ENCODE measurements at places on chromosomes 13 and 19.
A peak's percentile ranks its signal among the peaks of the same experiment; 100 is the strongest.

GRCh38 chr13:100646030-100646673 lies 28.4 kb downstream of the TMTC4 start:
- DNase-seq = peak; percentile 37

DNA sequence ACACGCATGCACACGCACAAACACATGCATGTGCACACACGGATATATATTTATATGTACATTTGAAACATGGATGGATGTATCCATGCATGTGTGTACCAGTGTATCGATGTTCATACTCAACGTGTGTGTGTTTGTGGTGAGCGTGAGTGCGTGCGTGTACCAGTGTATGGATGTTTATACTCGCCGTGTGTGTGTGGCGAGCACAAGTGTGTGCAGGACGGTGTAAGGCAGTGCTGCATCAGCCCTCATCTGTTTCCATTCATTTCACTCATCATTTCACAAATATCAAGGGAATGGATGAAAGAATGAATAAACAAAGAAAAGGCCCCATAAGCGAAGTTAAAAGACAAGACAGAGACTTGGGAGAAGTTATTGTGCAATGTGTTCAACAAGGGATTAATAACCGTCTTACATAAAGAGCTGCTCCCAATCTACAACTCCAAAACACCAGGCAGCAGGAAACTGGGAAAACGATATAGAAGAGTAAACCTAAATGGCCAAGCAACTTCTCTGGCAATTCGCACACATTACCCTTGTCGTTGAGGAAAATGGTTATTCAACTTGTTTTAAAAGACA lies 21.7 kb upstream of the MIER2 start:
- DNase-seq = no peak

- peak; percentile 70 for DNase-seq
Measured at GRCh38 chr19:38270587-38271167, 6.3 kb downstream of the SPINT2 start.

DNA sequence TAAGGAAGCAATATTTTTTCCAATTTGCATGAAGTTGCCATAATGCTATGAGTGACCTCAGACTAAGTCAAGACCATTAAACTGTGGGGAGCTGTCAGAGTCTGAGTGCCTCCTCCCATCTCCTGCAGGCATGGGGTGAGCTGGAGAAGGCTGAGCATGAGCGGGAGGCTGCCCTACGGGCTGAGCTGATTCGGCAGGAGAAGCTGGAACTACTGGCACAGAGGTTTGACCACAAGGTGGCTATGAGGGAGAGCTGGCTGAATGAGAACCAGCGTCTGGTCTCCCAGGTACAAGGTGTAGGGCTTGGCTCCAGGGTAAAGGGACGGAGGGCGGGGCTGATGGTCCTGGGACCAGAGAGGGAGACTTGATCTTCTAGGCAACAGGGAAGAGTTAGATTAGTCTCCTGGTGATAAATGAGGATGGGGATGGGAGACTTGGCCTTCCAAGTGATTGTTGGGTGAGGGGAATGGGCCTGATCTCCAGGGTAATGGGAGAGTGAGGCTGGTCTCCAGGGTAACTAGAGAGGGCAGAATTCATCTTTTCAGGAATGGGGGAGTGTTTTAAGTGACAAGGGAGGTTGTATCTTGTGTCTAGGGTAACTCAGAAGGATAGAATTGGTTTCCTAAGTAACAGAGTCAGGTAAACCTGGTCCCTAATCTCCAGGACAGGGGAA lies 36.0 kb downstream of the SPTBN4 start:
- no peak for DNase-seq

- DNase-seq = no peak
Measured at GRCh38 chr13:93104270-93104669, 122.3 kb upstream of the GPC6 start.

- DNase-seq = no peak
Measured at GRCh38 chr19:34818270-34818669, 45.3 kb upstream of the ZNF599 start.

DNA sequence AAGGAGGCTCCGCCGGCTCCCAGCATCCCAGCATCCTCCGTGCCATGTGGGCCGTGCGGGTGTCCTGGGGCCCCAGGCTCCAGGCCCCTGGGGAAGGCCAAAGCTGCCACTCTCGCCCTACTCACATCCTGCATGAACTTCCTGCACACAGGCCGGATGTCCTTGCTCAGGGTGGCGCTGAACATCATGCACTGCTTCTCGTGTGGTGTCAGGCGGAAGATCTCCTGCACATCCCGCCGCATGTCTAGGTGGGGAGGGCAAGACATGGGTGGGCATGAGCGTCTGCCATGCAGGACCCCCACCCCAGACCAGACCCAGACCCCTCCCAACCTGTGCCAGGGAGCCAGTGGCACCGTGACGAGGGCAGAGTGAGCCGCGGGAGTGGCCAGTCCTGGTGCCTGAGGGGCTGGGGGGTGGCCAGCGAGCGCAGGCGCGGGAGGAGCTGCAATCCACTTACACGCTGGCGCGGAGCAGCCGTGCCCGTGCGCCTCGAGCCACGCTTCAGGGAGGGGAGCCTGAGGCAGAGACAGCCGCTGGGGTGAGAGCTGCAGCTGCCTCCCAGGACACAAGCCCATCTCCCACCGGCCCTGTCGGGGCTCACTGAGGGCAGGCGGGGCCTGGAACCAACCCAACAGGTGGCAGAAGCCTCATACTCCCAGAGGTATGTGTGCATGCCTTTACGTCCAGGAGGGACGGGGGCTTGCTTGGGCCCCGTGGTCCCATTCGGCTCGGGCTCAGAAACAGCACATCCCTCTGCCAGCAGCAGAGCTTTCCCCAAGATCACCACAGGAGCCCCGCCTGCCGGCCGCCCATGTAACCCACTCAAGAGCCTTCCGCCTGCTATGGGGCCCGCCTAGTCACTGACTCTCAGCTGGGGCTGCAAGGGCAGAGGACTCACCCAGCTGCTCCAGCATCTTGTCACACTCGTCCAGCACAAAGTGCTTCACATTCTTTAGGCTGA lies 8.8 kb downstream of the DDX39A start:
- no peak for DNase-seq

- no peak for DNase-seq
Measured at GRCh38 chr19:16590876-16591802, 18.9 kb upstream of the SLC35E1 start.

- DNase-seq = no peak
Measured at GRCh38 chr13:99800951-99801350, 170.6 kb downstream of the ZIC5 start.

GRCh38 chr13:78147905-78148304 lies 229.3 kb upstream of the EDNRB start:
- peak; percentile 55 for DNase-seq

DNA sequence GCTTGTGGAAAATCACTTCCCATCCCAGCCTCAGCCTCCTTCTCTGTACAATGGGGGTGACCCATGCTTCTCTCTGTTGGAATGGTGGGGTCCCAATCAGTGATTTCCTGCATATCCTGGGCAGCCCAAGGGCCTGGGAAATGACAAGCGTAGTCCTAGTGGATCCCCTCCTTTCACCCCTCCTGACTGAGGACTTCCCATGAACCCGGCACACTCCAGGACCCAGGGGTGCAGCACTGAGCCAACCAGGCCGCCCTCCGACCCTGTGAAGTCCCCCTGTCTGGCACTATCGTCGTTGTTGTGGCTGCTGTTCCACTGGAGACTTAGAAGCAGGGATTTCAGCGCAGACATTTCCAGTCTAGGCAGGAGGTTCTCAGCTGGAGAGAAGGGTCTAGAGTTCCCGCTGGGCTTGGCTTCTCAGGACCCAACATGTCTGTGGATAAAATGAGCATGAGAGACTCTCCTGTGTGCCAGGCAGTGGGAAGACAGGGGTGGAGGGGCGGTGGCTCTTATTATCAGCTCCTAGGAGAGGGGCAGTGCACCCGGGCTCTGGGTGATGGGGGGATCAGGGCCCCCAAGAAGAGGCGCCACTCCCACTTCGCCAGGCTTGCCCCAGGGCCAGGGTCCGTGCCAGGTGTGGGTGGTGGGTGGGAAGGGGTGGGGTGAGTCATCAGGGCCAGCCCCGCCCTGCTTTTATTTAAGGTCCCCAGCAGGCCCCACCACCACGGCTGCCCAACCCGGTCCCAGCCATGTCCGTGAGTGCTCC lies at the start of gene LGALS7B:
TSS of gene LGALS7B (plus strand) at position 723 of the 766 bp plus-strand sequence. CDS start at position 750, 27 bp downstream.
- DNase-seq = no peak

GRCh38 chr13:32427852-32428580 lies at the start of gene N4BP2L1:
Gene N4BP2L1 (minus strand): TSS chr13:32428130. CDS start chr13:32428082, 48 bp downstream.
- DNase-seq = peak; percentile 45

- DNase-seq = no peak
Measured at GRCh38 chr19:5851302-5851701, at the start of gene FUT3. Gene FUT3 (minus strand): TSS chr19:5851449.

DNA sequence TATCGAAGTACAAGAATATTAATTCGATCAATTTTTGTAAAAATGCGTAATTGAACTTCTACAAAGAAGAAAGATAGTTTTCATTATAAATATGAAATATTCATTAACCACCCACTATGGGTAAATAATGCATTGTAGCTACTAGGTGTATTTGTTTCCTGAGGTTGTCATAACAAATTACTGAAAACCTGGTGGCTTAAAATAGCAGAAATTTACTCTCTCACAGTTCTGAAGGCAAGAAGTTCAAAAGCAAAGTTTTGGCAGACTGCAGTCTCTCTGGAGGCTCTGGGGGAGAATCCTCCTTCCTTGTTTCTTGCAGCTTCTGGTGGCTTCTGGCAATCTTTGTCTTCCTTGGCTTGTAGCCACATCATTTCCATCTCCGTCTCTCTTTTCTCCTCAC lies 99.2 kb upstream of the MIR17HG start:
- no peak for DNase-seq

DNA sequence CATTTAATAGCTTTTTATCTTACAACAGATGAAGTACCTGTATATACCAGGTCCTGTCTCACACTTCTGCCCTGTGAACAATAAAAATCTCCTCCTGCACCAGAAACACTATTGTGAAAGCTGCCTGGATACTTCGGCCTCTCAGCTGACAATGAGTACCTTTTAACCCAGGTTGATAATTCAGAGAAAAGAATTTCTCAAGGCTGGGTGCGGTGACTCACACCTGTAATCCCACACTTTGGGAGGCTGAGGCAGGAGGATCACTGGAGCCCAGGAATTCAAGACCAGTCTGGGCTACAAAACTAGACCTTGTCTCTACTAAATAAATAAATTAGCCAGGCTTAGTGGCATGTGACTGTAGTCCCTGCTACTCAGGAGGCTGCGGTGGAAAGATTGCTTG lies 65.3 kb upstream of the TM9SF2 start:
- DNase-seq = no peak

DNA sequence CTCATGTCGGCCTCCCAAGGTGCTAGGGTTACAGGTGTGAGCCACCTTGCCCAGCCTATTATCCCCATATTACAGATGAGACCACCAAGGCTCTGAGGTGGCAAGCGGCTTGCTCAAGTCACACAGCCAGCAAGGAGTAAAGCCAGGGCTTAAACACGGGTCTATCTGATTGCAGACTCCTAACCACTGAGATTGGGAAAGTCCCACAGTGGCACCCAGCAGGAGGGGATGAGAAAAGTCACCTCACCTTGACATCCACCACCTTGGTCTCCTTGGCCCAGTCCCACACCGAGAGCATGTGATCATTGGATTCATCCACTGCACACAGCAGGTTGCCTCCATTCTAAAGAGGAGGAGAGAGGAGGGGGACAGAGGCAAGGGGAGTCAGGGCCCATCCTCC lies 9.5 kb downstream of the EML2 start:
- no peak for DNase-seq

Data from RPMI7951 (cell line).